Left lung (tissue), 14 donors: ENCODE measurements at places on chromosomes 11 and 22. TPM values are rescaled to one million over a fixed set of nuclear protein-coding genes. Genes with fewer than 3 reads are reported as not detected.

The LGR4 gene
- 22.2 TPM for polyA plus RNA-seq

The MS4A3 gene
- polyA plus RNA-seq: 1.1 TPM

The PATE1 gene
- not detected for polyA plus RNA-seq

GRCh38 chr11:124445646-124446150 lies at the start of gene OR8B8:
TSS of gene OR8B8 (minus strand) at chr11:124445696. CDS start at chr11:124441085, 4,611 bp downstream.
- DNase-seq: no peak

GRCh38 chr22:24587948-24588347 lies 4.9 kb downstream of the LRRC75B start:
- no peak for DNase-seq

GRCh38 chr11:120358729-120359128 lies 22.5 kb downstream of the ARHGEF12 start:
- DNase-seq: no peak

GRCh38 chr11:21007297-21007696 lies 337.9 kb downstream of the NELL1 start:
- no peak for DNase-seq
